ENCODE measurements at places on chromosomes 6 and 20.

- no peak for DNase-seq
These were observed 24.2 kb downstream of the EDN3 start for GRCh38 chr20:59324521-59325141.

GRCh38 chr6:158954753-158955152, 45.2 kb downstream of the RSPH3 start:
- DNase-seq = no peak

DNA sequence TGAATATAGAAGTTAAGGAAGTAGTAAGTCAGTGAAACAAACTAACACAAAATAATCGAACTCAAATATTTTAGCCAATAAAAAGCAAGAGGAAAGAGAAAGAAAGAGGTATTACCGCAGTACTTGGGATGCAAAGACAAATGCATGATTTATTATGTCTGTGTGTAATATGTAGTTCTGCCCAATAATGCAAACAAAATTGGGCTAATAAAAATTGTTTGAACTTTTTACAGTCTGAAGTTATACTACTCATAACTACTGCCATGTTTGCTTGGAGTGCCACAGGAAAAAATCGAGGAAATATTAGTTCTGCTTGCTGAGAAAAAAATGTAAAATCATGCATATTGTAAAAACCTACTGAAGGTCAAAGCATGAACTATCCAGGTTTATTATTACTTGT, 360.3 kb upstream of the KCNQ5 start:
- DNase-seq = no peak

- DNase-seq = no peak
These were observed 17.6 kb upstream of the NUP153 start for GRCh38 chr6:17724341-17724740.
